ENCODE measurements at places on chromosomes 7 and 10. TPM values are rescaled to one million over a fixed set of nuclear protein-coding genes. Genes with fewer than 3 reads are reported as not detected.

DNA sequence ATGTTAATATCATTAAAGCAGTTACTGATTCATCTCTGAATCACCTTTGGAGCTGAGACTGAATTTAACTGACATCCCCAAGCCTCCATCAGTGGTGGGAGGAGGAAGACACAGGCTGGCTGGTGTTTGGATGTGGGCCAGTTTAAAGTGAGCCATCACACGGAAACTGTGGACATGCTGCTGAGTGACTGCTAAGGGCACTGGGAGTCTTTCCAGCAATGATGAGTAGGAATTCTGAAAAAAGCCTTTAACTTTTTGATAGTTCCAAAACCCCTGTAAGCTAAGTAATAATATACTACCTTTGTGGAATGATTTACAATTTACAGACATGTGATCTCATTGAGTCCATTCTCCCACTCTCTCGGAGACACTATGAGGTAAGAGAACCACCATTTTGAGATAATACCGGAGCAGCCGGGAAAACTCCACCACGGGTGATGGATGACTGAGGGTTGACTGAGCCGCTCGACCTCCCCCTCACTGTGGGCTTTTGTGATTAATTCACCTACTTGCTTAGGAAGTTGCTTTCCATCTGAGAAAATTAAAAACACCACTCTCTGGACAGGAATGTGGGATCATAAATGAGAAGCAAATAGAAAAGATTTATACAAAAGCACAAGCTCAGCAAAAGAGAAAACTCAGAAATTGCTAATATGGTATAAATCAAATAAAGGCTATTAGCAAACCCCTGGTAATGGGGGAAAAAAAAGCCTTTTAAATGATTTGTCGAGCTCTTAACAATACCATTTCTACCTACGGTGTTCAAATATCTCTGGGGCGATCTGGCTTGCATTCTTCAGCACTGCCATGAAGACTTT, 194.8 kb downstream of the FANK1 start:
- peak; percentile 67 for DNase-seq

- no peak for DNase-seq
These were observed 12.4 kb downstream of the PAPOLB start for GRCh38 chr7:4849390-4849789.

The CRTAC1 gene
- total RNA-seq, result not detected

DNA sequence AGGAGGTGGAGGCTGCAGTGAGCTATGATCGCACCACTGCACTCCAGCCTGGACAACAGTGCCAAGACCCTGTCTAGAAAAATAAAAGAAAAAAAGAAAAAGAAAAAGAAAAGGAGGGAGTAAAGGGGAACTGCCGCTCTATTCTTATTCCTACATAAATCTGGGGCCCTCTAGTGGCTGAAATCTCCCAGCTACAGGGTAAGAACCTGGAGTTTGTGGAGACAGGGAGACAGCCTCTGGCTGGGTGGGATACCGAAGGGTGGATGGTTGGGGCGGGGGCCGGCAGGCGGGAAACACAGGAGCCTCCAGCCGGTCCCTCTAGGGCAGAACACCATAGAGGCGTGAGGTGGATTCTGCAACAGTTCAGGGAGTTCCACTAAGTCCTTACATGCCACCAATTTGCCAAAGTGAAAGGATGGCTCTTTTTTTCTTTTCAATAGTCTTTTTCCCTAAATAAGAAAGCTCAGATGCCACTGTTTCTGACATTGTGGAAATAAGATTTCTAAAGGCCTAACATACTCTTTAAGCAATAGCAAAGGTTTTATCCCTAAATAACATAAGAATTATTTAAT, 117.3 kb downstream of the SVIL start:
- DNase-seq, result no peak

DNA sequence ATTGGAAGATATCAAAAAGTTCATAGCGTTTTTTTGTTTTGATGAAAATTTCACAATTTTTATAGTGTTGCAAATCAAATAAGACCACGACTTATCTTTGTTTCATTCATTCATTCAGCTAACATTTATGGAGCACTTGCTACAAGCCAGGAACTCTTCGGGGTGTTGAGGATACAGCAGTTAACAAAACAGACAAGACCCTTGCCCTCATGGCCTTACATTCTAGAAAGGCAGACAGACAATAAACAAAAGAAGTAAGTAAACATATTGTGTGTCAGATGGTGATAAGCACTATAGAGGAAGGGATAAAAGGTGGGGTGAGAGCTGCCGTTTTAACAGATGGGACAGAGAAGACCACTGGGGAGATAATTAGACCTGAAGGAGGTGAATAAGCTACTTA, 41.6 kb upstream of the GSAP start:
- DNase-seq, result no peak

DNA sequence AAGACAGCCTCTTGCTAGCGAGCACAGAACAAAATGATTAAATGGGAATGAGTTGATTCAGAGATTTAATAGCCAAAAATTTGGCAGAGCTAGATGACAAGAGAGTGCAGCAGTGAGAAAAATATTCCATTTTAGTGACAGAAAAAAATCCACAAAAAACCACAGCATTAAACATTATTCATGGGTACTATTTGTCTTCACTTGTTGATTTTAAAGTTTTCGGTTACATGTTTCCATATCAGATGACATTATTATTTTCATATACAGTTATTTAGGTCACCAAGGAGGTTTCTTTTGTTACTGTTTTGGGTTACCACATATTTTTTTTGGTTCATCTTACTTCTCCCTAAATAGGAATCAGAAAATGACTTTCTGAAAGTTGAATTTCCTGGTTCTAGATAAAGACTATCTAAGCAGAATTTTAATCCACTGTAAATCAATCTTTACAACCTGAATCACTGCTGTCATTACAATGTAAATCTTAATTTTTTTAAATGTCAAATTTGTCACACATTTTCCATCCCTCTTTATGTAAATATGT, 87.9 kb downstream of the SVIL start:
- no peak for DNase-seq

The AZGP1 gene
- 1.3 TPM for total RNA-seq

DNA sequence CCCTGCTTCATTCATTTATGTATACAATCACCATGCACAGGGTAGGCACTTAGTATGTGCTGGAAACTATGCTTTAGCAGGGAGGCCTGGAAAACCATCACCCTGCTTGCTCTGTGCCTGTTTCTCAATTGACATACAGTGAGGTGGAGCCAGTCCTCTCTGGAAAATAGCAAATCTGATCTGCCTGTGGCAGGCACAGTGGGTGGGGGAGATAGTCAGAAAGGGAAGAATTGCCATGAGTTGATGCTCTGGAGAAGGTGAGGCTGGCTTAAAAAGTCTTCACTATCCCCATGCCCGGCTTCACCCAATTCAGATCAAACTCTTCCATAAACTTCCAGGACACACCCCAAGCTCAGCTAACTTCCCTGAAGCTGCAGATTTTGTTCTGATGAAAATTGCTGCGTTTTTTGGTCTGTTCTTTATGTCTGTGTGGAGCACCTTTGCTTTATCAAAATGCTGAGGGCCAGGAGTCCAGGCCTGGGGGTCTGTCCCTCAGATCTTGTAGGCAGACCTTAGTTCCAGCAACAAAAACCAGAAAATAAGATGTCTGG, 84.8 kb downstream of the ANK3 start:
- no peak for DNase-seq

- no peak for DNase-seq
These were observed 9.2 kb upstream of the LRRC20 start for GRCh38 chr10:70391654-70392053.

- DNase-seq, result no peak
These were observed 107.4 kb downstream of the CLEC2L start for GRCh38 chr7:139630643-139631519.

GRCh38 chr7:46710927-46711326, 789.9 kb upstream of the IGFBP3 start:
- no peak for DNase-seq

The IFIT5 gene
- total RNA-seq, result 41.6 TPM

GRCh38 chr10:62907470-62908212, 91.5 kb upstream of the EGR2 start:
- DNase-seq, result no peak

- no peak for DNase-seq
These were observed 26.2 kb downstream of the PON1 start for GRCh38 chr7:95298091-95298490.

DNA sequence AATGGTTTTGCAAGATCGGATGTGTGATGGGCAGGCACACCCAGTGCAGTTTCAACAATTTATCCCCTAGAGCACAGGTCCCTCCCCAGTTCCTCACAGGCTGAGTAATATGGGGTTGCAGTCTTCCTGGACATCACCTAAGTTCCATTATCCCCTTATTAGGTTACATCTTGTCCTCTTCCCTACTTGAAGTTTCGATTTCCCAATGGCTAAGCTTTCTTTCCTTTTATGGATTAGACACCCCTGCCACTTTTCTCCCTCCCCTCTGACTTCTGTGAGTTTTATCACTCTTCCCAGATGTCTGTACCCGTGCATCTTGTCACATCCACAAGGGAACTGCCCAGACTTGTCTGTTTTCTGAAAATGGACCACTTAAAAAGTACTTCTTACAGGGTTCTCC, 2.4 kb upstream of the NIPSNAP2 start:
- no peak for DNase-seq

- no peak for DNase-seq
These were observed 6.7 kb downstream of the RASSF4 start for GRCh38 chr10:44966129-44966815.

GRCh38 chr7:44796034-44796503, 412 bp upstream of the PPIA start:
- peak; percentile 77 for DNase-seq

The NME8 gene
- total RNA-seq, result not detected

DNA sequence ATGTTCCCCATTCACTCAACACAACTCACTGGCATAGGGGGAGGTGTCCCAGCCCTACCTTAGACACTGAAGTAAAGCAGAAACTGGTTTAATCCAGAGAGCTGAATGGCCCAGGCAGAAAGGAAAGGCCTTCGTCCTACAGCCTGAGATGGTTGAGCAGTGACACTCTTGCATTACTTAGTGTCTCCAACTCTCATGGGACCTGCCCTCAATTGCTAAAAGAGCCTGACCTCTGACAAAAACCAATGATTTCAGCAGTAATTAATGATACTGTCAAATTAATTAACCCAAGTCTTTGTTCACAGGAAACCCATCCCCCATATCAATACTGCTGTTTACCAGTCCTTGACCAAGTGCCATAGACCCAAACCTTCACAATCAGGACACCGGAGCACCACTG, 48.6 kb downstream of the ICA1 start:
- DNase-seq, result no peak

DNA sequence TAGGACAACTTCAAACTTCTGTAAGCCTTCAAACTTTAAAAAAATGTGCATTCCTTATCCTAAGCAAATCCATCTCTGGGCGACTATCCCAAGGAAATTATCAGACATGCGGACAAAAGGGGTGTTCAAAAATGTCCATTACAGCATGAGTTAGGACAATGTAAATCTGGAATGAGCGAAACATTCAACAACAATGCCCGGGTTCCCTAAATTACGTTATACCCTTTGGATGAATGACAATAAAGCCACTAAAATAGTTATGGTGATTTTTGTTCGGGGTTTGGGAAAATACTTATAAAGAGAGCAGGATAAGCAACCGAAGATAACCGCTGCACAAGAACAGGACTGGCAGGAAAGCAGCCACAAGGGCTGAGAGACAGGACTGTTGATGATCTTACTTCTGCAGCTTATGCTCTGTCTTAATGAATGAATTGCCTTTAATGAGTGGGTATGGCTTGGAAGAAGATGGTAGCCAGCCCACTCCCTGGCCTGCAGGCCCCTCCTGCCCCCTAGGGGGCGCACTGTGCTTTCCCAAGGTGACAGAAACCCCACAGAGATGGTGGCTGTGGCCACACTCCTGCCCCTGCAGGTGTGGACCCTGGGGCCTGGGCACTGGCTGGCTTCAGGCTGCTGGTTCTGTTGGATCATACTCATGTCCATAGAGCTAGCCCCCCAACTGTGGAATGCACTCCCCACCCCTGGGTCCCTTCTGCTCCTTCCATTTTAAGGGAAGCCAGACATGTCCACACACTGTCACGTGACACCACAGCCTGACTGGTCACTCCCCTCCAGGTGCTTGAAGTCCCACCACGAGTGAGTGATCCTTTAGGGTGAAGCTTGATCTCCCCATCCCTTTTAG, 45.0 kb downstream of the ZCCHC24 start:
- DNase-seq, result no peak

DNA sequence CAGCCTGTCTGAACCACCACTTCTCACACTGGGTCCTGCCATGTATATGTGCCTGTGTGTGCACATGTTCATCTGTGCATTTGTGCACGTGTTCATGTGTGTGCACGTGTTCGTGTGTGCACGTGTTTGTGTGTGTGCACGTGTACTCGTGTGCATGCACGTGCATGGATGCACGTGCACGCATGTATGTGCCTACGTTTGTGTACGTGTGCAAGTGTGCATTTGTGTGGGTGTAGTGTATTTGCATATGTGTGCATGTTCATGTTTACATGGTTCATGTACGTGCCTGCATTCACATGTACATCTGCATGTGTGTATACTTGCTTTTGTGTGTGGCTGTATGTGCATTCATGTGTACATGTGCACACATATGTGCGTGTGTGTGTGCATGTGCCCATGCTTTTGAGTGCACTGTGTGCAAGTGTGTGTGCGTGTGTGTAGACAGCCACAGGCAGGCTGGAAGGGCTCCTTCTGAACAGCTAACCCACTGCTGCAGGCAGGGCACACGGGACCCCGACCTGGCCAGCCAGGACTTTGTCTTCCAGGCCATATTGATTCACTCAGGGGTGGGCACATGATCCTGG, 28.2 kb downstream of the SLC29A4 start:
- DNase-seq, result no peak

GRCh38 chr7:101159696-101160674, 5.4 kb downstream of the VGF start:
- peak; percentile 49 for DNase-seq

GRCh38 chr10:80461208-80462183, 7.4 kb downstream of the TSPAN14 start:
- DNase-seq, result no peak

DNA sequence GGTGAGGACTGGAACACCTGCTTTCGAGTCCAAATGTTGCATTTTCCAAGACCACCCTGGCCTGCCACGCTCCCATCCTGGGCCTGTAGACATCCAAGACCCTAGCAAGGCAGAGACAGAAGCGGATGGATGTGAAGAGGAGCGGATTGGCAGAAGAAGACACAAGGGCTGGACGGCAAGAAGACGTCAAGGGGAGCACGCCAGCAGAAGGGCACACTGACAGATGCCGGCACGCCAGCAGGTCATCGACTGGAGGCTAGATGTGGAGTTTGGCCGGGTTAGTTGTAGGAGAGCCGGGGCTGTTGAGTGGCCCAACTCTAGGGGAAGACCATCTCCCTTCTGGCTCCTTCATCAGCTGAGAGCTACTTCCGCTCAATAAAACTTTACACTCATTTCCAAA, 251.6 kb downstream of the ZWINT start:
- no peak for DNase-seq

GRCh38 chr10:82462910-82463551, 588.0 kb downstream of the NRG3 start:
- no peak for DNase-seq

GRCh38 chr7:104956753-104957450, 57.1 kb upstream of the KMT2E start:
- peak; percentile 97 for DNase-seq

The ENTPD1 gene
- total RNA-seq, result 0.12 TPM

- no peak for DNase-seq
These were observed 13.6 kb downstream of the CFTR start for GRCh38 chr7:117493460-117493859.

The ATRNL1 gene
- 4.9 TPM for total RNA-seq
